Natural killer cell treated with Interleukin-12 subunit alpha and Interleukin-12 subunit beta and Interleukin-15 and Interleukin-18, amount 100 ng/mL, for 72 hours (primary cell): ENCODE measurements at places on chromosomes 16 and 17. TPM values are rescaled to one million over a fixed set of nuclear protein-coding genes. Genes with fewer than 3 reads are reported as not detected.

Gene DNAJC7
- 119 TPM for total RNA-seq

Gene MTMR4
- 60.1 TPM for total RNA-seq

Gene OR4D1
- 0.25 TPM for total RNA-seq

DNA sequence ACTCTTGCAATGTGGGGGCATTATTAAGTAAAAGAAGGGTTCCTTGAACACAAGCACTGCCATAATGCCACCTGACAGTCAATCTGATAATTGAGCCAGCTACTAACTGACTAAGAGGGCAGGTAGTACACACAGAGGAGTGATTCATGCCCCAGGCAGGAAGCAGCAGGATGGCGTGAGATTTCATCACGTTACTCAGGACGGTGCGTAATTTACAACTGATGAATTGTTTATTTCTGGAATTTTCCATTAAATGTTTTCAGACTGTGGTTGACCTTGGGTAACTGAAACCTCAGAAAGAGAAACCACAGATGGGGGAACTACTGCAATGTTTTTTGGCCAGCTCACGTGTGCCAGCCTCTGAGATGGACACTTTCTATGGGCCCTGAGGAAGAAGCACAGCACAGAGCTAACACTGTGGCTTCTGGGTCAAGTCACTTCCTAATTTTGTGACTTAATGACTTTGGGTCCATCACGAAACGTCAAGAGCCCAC is 46.7 kb downstream of the C17orf67 start:
- DNase-seq: peak; percentile 69
- peaks cover 21% of the 10 kb centered on the region for H3K4me1 ChIP-seq
- H3K27ac ChIP-seq: peak overlapping the region; percentile 65
- peaks cover 2% of the 10 kb centered on the region for H3K36me3 ChIP-seq
- peak overlapping the region; percentile 54 for H3K4me3 ChIP-seq

- no peak overlapping the region for H3K4me3 ChIP-seq
- no peak overlapping the region for H3K27ac ChIP-seq
- H3K36me3 ChIP-seq: no peaks in the 10 kb centered on the region
- H3K4me1 ChIP-seq: no peaks in the 10 kb centered on the region
- DNase-seq: no peak
These were observed 30.6 kb downstream of the C16orf74 start for GRCh38 chr16:85720302-85720637.

DNA sequence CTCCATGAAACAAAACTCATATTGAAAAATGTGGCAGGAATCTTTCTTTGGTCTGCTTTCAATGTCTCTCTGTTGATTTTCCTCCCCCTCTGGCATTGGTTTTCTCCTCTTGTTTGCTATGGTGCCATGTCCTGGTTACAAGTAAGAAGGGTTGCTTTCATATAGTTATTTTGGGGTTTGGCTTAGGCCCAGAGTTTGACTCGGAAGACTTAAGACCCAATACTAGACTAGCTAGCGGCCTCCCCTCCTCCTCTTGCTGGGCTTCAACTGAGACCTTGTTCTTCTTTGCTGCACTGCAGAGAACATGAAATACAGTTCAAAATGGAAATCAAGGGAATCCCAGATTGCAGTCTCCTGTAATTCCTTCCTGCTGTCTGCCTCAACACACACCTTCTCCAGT is 30.0 kb upstream of the CLEC18A start:
- H3K27ac ChIP-seq: no peak overlapping the region
- H3K27me3 ChIP-seq: no peaks in the 10 kb centered on the region
- H3K4me1 ChIP-seq: no peaks in the 10 kb centered on the region
- peaks cover 5% of the 10 kb centered on the region for H3K36me3 ChIP-seq
- no peak overlapping the region for H3K4me3 ChIP-seq

- no peak within 1 kb of the TSS for H3K4me3 ChIP-seq
- H3K36me3 ChIP-seq: no peaks in the 10 kb centered on the region
- peaks cover 23% of the 10 kb centered on the region for H3K4me1 ChIP-seq
- no peak for DNase-seq
- no peaks in the 10 kb centered on the region for H3K27me3 ChIP-seq
- peak within 1 kb of the TSS; percentile 7 for H3K27ac ChIP-seq
These were observed at the start of gene NUPR1 for GRCh38 chr16:28538733-28539596. NUPR1 (minus strand) TSS chr16:28538974; CDS start chr16:28538907, 67 bp downstream.

DNA sequence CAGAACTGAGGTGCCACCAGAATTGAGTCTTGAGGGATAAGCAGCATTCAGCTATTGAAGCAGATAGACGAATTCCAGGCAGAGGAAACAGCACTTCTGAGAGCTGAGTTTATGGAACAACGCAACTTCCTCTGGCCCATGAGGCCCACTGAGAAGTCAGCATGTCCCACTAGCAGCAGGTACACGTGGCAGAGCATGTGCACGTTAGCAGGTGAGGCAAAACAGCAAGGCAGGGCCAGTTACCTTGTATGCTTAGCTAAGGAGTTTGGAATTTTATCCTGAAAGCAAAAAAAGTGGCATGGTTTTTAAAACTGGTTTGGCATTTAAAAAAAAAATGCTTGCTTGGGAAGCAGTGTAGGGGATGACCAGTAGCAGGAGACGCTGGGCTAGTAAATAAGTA is 305.6 kb downstream of the CPPED1 start:
- no peak overlapping the region for H3K27ac ChIP-seq
- peaks cover 4% of the 10 kb centered on the region for H3K4me1 ChIP-seq
- no peaks in the 10 kb centered on the region for H3K36me3 ChIP-seq
- no peaks in the 10 kb centered on the region for H3K27me3 ChIP-seq
- no peak overlapping the region for H3K4me3 ChIP-seq

DNA sequence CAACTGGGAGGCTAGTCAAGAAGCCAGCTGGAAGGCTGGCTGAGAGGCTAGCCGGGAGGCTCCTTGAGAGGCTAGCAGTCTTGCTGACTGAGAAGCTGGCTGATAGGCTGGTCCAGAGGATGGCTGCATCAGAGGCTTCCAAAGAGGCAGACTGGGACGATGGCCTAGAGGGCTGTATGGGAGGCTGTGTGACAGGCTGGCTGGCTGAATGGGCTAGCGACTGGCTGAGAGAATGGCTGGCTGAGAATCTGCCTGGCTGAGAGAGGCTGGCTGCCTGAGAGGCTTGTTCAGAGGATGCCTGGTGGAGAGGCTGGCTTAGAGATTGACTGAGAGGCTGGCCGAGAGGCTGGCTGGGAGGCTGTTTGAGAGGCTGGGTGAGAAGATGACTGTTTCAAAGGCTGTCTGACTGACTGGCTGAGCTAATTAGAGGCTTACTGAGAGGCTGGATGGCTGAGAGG is 34.8 kb upstream of the ACSM2B start:
- peaks cover 41% of the 10 kb centered on the region for H3K27me3 ChIP-seq
- no peak overlapping the region for H3K4me3 ChIP-seq
- H3K27ac ChIP-seq: no peak overlapping the region

GRCh38 chr16:77790009-77790372 is 1.6 kb downstream of the VAT1L start:
- peaks cover 64% of the 10 kb centered on the region for H3K27me3 ChIP-seq
- no peak overlapping the region for H3K4me3 ChIP-seq
- no peak overlapping the region for H3K27ac ChIP-seq
- peaks cover 6% of the 10 kb centered on the region for H3K4me1 ChIP-seq

DNA sequence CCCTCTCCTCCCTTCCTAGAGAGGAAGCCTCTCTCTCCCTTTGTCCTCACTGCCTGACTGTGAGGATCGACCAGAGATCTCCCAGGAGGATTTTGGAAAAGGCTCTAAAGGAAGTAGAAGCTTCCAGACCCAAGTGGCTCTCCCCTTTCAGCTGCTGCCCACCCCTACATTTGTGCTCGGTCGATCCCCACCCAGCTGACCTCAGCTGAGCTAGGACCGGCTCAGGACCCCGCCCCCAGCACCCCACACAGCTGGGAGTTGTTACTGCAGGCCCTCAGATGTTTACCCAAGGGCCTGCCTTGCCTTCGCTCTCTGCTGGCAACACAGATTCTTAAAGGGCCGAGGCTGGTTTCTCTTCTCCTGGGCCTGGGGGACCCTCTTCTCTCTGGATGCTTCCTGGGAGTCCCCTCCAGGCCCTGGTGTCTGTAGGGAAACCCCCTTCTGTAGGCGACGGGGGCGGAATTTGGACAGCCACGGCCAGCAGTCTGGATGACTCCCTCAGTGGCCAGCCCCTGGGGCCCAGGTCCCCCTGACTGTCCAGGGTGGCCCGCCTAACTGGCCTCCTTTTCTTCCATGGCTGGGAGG is 26.9 kb upstream of the TIMP2 start:
- no peaks in the 10 kb centered on the region for H3K4me1 ChIP-seq
- H3K4me3 ChIP-seq: no peak overlapping the region
- H3K27ac ChIP-seq: no peak overlapping the region
- DNase-seq: no peak

- peak within 1 kb of the TSS; percentile 97 for H3K4me3 ChIP-seq
- peaks cover 15% of the 10 kb centered on the region for H3K36me3 ChIP-seq
- peak; percentile 94 for DNase-seq
These were observed at the start of gene PPP4C for GRCh38 chr16:30075503-30076275. PPP4C (plus strand) TSS chr16:30075994; CDS start chr16:30076378, 384 bp downstream.
